NCI-H1417 (cell line): ENCODE measurements at places on chromosomes 2 and 18.

GRCh38 chr2:54638774-54639187 lies 84.7 kb upstream of the EML6 start:
- no peak for DNase-seq

DNA sequence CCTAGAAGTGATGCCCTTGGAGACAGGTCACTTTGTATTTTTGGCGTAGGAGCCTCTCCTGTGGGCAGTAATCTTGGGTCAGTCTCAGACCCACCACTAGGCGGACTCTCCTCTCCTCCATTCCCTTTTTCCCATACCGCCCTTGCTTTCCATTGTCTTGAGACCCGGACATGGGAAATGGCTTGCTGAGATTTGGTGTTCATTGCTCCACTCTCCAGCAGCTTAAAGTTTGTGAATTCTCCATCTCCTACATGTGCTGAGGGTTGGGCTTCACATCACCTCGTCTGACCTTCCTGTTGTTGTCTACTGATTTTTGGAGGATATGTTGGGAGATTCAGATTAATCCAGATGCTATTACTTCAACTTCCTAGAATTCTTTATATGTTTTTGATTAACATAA lies 159.2 kb upstream of the RAB12 start:
- no peak for DNase-seq

- no peak for DNase-seq
These were observed 37.5 kb downstream of the DDX18 start for GRCh38 chr2:117851969-117852368.

GRCh38 chr2:64873472-64873924 lies 115.7 kb upstream of the SLC1A4 start:
- peak; percentile 84 for DNase-seq

DNA sequence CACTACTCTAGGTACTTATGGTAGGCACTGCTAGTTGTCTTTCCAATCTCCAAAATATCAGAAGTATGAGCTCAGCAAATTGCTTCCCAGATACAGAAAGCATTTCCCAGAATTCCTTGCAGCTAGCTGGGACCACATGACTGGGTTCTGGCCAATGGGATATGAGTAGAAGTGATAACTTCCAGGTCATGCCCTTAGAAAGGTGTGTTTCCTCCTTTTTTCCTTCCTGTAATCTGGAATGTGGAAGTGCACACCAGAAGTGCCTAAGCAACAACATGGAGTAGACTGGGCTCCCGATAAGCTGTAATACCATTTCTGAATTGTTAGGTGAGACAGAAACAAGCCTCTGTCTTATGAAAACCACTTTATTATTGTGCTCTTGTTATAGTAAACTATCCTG lies 279.8 kb downstream of the ZNF385B start:
- no peak for DNase-seq

DNA sequence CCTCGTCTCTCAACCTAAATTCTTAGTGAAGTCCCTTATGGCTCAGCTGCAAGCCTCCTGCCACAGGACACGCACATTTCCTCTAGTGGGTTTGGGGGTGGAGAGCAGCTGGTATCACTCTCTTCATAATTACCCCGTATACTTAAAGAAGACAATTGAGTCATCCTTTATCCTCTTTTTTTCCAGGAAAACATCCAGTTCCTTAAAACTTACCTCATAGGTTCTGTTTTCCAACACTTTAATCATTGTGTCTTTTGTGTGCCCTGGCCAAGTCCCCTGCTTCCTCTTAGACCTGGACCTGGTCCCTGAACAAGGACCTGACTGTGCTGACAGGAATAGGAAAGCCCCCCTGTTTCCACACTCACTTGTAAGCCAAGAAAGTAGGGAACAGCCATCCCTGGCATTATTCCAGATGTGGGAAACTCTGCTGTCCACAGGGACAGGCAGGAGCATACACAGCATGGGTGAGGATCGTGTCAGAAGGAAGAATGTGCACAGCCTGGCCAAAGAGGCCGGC lies 42.3 kb upstream of the MYO1B start:
- DNase-seq = no peak

DNA sequence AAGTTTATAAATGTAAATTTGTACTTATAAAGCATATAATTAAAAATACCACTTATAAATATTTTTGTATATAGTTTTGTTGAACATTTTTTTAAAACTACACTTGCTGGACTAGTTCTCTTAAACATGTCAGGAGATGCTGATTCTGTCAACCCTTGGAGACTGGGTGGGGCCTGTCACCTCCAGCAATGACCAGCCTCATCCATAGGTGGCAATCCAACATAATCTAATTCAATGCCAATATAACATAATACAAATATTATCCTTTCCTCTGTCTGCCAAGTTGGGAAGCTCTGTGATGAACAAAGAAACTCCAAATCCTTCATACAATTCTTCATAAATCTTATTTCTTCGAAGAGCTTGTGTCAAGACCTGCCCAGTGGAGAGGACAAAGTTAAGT lies 140.4 kb downstream of the RBMS1 start:
- no peak for DNase-seq

- no peak for DNase-seq
These were observed 343.1 kb upstream of the CDH2 start for GRCh38 chr18:28519997-28520396.

- DNase-seq = peak; percentile 23
These were observed 891.5 kb downstream of the SUCLG1 start for GRCh38 chr2:83567551-83567950.

GRCh38 chr2:72991980-72992733 lies 74.8 kb downstream of the EMX1 start:
- no peak for DNase-seq

GRCh38 chr18:9177466-9177865 lies 40.9 kb downstream of the ANKRD12 start:
- DNase-seq = peak; percentile 7

GRCh38 chr2:205763708-205764211 lies 81.5 kb downstream of the NRP2 start:
- peak; percentile 5 for DNase-seq

DNA sequence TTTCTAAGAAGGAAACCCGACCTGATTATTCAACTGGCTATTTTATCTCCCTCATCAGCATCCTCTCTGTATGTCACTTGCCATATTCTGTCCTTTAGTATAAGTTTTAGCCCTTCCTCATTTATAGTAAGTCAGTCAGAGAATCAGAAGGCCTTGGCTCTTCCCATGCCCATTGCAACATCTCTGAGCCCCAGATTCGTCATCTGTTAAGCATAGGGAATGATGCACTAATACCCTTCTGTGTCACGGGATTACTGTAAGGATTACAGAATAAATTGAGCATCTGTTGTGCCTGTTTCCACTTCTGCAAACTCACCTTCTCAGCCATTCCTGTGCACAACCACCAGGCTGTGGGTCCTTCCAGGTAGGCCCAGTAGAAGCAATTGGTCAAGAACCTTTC lies 258.1 kb upstream of the RAB12 start:
- DNase-seq = no peak

GRCh38 chr2:224545884-224546644 lies 39.1 kb downstream of the CUL3 start:
- DNase-seq = no peak

- no peak for DNase-seq
These were observed 24.1 kb downstream of the POLE4 start for GRCh38 chr2:74982577-74982976.

DNA sequence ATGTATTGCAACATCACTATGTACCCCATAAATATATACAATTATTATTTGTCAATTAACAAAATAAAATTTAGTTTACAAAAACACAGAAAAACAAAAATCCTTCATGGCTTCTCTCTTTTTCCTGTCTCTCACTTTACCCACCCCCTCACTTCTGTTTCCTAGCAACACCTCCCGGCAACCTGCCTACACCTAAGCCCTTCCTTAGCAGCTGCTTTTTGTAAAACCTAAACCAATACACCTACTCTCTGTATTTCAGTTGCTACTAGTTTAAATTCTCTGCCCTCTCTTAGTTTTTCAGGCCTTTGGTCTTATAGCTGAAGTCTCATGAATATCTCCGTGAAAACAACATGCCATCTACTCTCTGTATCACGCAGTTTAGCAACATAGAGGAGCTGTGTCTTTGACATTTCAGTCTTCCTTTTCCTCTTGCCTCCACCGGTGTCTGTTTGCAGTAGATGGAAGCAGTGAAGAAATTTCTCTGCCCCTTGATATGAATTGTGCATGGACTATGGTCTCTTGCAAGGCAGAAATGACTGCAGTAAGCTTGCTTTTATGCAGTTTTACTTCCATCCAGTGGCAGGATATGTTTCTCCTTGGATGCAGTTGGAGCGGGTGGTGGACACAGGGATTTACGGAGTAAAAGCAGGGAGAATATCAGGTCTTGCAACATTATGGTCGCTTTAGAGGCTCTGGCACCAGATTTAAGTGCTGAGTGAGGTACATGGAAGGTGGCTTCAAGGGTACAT lies 42.0 kb upstream of the ZDBF2 start:
- peak; percentile 87 for DNase-seq

- DNase-seq = no peak
These were observed 96.8 kb downstream of the ERBB4 start for GRCh38 chr2:212441821-212442220.

DNA sequence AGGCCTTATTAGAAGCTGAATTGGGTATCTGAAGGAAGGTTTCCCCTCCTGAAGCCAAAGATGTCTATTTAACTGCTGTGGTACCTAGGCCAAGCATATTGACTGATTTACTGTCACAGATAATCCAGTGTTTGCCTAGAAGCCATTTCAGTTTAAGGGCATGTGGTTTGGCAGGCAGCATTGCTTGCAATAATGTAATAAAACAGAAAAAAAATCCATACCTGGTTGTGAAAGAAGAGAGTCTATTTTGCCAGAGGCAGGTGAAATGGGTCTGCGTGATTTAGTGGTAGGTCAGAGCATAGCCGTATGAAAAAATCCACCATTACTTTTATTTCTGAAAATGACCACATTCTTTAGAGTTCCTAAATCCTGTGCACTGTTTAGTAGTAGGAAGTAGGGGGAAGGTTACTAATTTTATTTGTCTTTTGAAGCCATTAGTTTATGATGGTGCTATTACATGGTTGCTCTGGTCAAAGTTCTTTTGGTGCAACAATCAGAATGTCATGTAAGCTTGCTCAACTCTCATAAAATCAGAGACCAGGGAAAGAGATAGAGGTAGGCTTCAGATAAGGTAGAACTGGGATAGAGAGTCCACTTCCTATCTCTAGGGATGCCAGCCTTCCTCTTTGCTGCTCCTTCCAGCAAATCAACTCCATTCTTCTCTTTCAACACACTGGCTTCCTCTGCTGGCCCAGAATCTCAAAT lies 343.4 kb downstream of the GPD2 start:
- no peak for DNase-seq

- no peak for DNase-seq
These were observed 122.5 kb downstream of the ERBB4 start for GRCh38 chr2:212416086-212416485.

- peak; percentile 46 for DNase-seq
These were observed 48.2 kb downstream of the CRIM1 start for GRCh38 chr2:36403675-36404230.

- DNase-seq = no peak
These were observed 30.6 kb downstream of the HNRNPLL start for GRCh38 chr2:38572167-38572566.
